ENCODE measurements at places on chromosomes 6 and 20. TPM values are rescaled to one million over a fixed set of nuclear protein-coding genes. Genes with fewer than 3 reads are reported as not detected.

Gene TNFRSF6B
- total RNA-seq = 1.6 TPM

Gene CD93
- total RNA-seq = not detected

DNA sequence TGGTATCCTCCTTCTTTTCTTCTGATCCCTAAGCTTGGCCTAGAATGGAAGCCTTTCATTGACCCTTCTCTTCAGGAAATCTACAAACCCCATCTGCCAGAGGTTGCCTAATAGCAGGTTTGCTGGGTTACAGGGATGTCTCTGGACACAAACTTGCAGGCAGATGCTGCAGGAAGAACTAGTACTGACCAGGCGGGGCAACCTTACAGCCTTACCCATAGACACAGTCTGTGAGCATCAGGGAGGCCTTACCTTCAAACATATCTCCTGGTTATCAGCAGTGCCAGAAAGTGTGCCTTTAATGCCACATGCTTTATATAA, 2.6 kb downstream of the SCUBE3 start:
- no peak for DNase-seq

Gene VNN1
- total RNA-seq = not detected

Gene RAD21L1
- total RNA-seq = not detected

DNA sequence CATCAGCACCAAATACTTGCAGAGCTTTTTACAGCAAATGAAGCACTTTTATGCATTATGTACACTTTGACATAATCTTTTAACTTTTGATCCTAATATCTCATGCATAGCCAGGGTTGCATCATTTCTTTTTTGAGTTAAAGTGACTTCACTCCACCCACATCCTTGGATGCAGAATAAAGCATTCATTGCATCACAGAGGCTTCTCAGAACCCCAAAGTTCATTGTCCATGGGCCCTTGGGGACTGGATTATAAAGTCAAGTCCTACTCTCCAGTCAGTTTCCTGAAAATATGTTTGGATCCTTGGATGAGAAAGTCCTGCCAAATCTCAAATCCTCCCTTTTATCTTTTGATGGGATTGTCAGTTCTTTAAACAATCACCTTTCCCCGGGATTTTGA, 10.6 kb upstream of the EFHC1 start:
- DNase-seq = peak; percentile 26

Gene UST
- total RNA-seq = 12.6 TPM

DNA sequence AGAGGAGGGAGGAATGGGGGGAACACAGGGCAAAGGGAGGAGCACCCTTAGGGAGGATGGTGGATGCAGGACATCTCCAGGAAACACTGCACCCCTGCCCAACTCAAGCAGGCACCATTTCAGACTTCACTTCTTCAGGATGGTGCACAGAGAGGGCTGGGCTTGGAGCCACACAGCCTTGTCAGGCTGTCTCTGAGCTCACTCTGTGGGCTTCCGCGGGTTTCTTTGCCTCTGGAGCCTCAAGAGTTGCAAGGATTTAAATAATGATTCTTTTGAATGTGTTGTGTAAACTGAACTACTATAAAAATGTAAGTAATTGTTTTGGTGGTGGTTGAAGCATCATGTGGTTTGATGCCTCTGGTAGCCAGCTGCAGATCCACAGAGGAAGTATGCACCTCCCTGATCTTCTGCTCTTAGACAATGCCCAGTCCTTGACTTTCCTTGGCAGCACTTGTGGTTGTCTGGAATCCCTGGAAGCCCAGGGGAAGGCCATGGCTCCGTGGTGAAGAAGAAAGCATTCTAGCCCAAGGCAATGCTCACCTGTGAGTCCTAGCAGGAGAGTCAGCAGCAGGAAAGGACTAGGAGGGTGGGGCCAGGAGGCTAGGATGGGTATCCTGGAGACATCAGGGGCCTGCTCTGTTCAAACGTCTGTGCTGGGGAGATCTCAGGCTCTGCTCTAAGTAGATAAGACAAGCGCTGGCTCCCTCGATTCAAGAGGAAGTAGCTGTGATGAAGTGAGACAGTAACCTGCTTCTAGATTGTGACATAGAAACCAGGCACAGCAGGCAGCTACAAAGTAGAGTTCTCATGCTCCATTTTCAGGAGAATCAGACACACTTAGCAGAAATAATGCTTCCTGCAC, 50.2 kb upstream of the SIRPG start:
- no peak for DNase-seq

- DNase-seq = no peak
Observed at GRCh38 chr6:145139140-145139850, 596.0 kb downstream of the EPM2A start.

DNA sequence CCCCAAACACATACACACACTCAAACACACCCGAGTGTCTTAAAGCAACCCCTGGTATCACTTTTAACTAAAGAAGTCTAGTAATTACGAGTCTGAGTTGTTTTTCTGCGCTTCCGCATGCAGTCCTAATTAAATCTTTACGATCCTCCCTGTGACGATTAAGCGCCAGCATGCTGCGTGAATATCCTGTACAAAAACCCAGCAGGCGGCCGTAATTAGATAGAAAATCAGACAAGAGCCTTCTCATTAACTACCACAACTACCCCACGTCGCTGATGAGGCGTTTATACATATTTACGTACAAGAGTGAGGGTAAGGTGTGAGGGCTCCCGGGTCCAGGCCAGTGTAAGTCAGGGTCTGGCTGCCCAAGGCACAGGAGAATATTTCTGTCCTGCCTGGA, 8.1 kb downstream of the TFAP2B start:
- no peak for DNase-seq
